HFFc6 (cell line): ENCODE measurements at places on chromosomes 2 and 18. TPM values are rescaled to one million over a fixed set of nuclear protein-coding genes. Genes with fewer than 3 reads are reported as not detected.

DNA sequence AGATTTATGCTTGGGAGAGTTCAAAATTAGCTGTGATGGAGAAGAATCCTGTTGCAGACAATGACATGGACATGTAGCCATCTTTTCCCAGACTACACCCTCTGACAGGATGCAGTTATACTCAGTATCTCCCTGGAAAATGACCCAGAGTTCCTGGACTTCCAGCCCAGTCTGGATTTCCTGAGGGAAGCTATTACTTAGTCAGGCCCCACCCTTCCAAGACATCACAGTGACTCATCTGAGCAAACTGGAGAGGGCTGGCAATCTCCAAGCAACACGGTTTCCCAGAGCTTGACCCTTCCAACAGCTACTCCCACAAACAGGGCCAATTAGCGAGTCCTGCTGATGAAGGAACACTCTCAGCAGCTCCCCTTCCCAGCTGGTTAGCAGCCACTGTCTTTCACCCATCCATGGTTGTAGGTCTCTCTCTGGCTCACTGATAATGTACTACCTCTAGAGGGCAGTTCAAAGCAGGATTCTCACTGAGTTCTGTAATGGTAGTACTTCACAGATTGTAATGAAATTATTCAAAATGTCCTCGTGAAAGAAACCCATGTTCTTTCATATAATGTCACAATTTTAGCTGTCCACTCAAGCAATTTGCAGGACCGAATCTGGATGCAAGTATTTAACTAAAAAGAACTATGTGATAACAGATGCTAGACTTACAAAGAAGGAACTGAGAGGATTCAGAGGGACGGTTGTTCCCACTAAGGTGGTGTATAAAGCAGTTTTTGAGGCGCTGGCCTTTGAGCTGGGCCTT, 110.2 kb downstream of the MDH1 start:
- H3K27me3 ChIP-seq = peaks cover 1% of the 10 kb centered on the region; the same call in 1 of the 2 replicates
- peaks cover 40% of the 10 kb centered on the region for H3K4me1 ChIP-seq
- peak overlapping the region; percentile 58 for H3K4me3 ChIP-seq
- peak overlapping the region; percentile 91 for H3K27ac ChIP-seq
- H3K36me3 ChIP-seq = no peaks in the 10 kb centered on the region
- peak; percentile 90 for DNase-seq

DNA sequence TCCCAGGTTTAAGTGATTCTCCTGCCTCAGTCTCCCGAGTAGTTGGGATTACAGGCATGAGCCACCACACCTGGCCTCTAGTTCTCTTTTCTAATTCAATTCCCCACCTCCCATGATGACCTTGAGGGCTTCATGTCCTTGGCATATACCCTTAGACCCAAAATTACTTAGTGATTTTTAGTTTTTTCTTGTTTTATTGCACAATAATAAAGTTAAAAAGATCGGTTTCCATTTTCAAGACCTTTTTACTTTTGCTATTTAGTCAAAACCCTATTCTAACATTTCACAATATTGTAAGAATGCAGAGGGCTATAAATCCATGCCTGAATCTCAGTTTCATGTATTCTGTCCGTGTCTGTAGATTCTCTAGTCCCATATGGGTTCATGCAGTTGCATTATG, 354.6 kb upstream of the FANCL start:
- H3K4me1 ChIP-seq = no peaks in the 10 kb centered on the region
- no peaks in the 10 kb centered on the region for H3K36me3 ChIP-seq
- DNase-seq = no peak
- no peak overlapping the region for H3K27ac ChIP-seq

- H3K4me3 ChIP-seq = no peak overlapping the region
- no peak overlapping the region for H3K27ac ChIP-seq
- DNase-seq = no peak
- no peaks in the 10 kb centered on the region for H3K36me3 ChIP-seq
Observed at GRCh38 chr2:45974762-45975408, 322.3 kb upstream of the EPAS1 start.

- DNase-seq = no peak
- H3K36me3 ChIP-seq = no peaks in the 10 kb centered on the region
- no peak overlapping the region for H3K4me3 ChIP-seq
- peaks cover 8% of the 10 kb centered on the region; the same call in 1 of the 2 replicates for H3K4me1 ChIP-seq
- peaks cover 3% of the 10 kb centered on the region; the same call in 1 of the 2 replicates for H3K27me3 ChIP-seq
- no peak overlapping the region for H3K27ac ChIP-seq
Observed at GRCh38 chr2:217482056-217482710, 520.6 kb downstream of the TNS1 start.

GRCh38 chr2:170930131-170930990, 1.3 kb downstream of the GORASP2 start:
- H3K36me3 ChIP-seq = peaks cover 18% of the 10 kb centered on the region
- peak overlapping the region; percentile 93 for H3K4me3 ChIP-seq
- DNase-seq = peak; percentile 57
- H3K27ac ChIP-seq = peak overlapping the region; percentile 83
- H3K4me1 ChIP-seq = peaks cover 43% of the 10 kb centered on the region
- no peaks in the 10 kb centered on the region; the same call in 1 of the 2 replicates for H3K27me3 ChIP-seq

DNA sequence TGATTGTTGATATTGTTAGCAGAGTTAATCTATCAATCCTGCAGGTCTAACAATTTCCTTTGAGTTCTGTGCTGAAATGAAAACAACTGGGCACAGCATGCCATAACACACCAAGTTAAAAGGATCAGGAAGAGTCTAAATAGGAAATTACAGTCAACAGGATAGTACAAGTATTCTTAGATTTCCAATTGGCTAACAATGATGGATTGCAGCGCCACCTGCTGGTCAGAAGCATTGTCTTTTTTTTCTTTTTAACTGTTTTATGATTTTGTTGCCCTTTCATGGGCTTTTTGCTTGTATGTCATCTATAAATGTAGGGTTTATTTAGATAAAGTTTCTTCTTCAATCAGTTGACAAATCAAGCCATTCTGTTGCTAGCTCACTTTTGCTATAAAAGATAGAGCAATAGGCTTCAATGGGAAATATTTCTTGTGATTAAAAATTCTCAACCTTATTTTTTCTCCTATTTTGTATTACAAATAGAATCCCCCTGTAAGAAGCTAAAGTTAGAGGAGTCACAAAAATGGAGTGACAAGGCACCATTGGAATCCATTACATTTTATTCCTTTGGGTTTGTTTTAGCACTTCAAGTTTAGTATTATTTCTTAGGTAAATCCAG, 40.8 kb upstream of the RPRM start:
- no peak overlapping the region for H3K27ac ChIP-seq
- H3K27me3 ChIP-seq = no peaks in the 10 kb centered on the region
- no peak overlapping the region for H3K4me3 ChIP-seq
- H3K4me1 ChIP-seq = no peaks in the 10 kb centered on the region
- peak; percentile 36 for DNase-seq

DNA sequence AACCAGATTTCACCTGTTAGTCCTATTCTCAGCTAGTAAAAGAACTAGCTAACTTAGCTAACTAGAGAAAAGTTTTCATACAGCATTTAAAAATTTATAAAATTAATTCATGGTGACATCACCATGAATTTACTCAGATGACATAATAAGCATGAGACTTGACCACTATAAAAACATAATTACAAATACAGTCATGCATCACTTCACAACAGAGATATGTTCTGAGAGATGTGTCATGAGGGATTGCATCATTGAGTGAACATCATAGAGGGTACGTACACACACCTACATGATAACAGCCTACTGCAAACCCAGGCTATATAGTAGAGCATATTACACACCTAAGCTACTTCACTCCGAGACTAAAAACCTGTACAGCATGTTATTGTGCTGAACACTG, 481.3 kb upstream of the CHAC2 start:
- H3K27ac ChIP-seq = no peak overlapping the region
- peaks cover 15% of the 10 kb centered on the region; the same call in 1 of the 2 replicates for H3K4me1 ChIP-seq
- H3K27me3 ChIP-seq = peaks cover 1% of the 10 kb centered on the region; the same call in 1 of the 2 replicates
- H3K4me3 ChIP-seq = no peak overlapping the region
- no peak for DNase-seq

DNA sequence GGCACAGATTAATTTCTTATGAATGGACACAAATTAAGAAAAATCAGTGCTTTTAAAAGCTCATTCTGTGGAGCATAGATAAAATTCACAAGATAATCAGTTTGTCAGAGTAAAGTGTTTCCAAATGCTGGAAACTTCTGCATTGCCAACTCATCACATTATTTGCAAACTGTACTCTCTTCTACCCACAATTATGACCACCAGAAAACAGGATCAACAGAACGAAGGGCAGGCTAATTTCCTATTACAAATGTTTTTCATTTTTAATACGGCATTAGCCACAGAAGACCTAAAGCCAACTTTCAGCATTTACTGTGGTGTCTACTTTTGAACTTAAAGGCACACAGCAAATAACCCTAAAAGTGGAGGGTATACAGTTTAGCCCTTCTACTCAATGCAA, 6.0 kb downstream of the IRS1 start:
- no peak for DNase-seq
- peak overlapping the region; percentile 83 for H3K27ac ChIP-seq
- H3K36me3 ChIP-seq = peaks cover 85% of the 10 kb centered on the region
- H3K4me1 ChIP-seq = peaks cover 62% of the 10 kb centered on the region

GRCh38 chr18:44393406-44393805, 287.3 kb upstream of the SETBP1 start:
- DNase-seq = no peak
- no peaks in the 10 kb centered on the region for H3K36me3 ChIP-seq
- H3K4me3 ChIP-seq = no peak overlapping the region
- no peaks in the 10 kb centered on the region for H3K27me3 ChIP-seq
- H3K4me1 ChIP-seq = no peaks in the 10 kb centered on the region

GRCh38 chr2:43518181-43518580, 77.7 kb downstream of the THADA start:
- H3K4me3 ChIP-seq = no peak overlapping the region
- peaks cover 49% of the 10 kb centered on the region for H3K4me1 ChIP-seq

DNA sequence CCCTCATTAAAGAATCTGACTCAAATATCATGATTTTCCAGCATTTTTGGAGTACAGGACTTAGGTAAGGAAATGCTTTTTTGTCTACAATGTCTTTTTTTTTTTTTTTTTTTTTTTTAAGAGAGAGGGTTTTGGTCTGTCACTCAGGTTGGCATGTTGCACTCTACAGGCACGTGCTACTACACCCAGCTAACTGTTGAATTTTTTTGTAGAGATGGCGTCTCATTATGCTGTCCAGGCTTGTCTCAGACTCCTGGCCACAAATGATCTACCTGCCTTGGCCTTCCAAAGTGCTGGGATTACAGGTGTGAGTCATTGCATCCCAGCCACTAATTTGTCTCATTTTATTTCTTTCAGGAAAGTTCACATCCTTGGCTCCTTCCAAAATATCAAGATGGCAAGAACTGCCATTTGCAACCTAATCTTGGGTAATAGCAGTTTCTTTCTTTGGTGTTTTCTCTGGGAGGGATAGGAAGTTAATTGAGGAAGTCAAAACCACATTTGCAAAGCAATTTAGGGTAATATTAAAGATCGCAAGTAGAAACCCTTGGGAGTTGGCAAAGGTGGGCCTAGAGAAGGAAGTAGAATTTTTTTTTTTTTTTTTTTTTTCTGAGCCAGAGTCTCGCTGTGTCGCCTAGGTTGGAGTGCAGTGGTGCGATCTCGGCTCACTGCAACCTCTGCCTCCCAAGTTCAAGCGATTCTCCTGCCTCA, 15.5 kb downstream of the PNO1 start:
- no peak overlapping the region for H3K4me3 ChIP-seq
- H3K27me3 ChIP-seq = peaks cover 2% of the 10 kb centered on the region; the same call in 1 of the 2 replicates
- H3K27ac ChIP-seq = peak overlapping the region; percentile 36; the same call in 1 of the 2 replicates
- H3K4me1 ChIP-seq = no peaks in the 10 kb centered on the region
- H3K36me3 ChIP-seq = peaks cover 15% of the 10 kb centered on the region

DNA sequence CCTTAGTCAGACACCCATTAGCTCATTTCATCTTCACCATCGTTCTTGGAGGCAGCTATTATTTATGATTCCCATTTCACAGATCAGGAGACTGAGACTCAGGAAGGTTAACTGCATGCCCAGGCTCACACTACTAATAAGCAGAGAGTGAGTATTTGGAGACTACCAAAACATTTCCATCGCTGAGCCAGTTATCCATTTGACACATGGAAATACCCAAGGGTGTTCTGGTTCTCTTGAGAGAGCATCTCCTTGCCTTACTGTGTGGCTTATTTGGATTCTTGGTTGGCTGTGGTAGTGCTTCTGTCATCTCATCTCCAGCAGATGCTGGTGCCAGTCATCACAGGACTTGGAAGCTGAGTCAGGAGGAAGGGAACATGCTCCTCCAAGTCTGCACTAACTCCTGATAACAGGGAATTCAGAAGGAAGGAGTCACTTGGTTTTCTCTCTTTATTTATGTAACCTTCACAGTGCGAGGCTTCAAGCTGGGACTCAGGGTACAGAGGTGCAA, 55.2 kb downstream of the RASGRP3 start:
- peaks cover 71% of the 10 kb centered on the region for H3K4me1 ChIP-seq
- peak; percentile 14 for DNase-seq
- H3K36me3 ChIP-seq = peaks cover 10% of the 10 kb centered on the region
- no peaks in the 10 kb centered on the region; the same call in 1 of the 2 replicates for H3K27me3 ChIP-seq
- H3K27ac ChIP-seq = peak overlapping the region; percentile 97

- H3K4me3 ChIP-seq = no peak overlapping the region
- H3K36me3 ChIP-seq = no peaks in the 10 kb centered on the region
- no peak overlapping the region for H3K27ac ChIP-seq
- H3K4me1 ChIP-seq = no peaks in the 10 kb centered on the region
- H3K27me3 ChIP-seq = no peaks in the 10 kb centered on the region; the same call in 1 of the 2 replicates
Observed at GRCh38 chr2:104501342-104501741, 352.6 kb upstream of the POU3F3 start.

DNA sequence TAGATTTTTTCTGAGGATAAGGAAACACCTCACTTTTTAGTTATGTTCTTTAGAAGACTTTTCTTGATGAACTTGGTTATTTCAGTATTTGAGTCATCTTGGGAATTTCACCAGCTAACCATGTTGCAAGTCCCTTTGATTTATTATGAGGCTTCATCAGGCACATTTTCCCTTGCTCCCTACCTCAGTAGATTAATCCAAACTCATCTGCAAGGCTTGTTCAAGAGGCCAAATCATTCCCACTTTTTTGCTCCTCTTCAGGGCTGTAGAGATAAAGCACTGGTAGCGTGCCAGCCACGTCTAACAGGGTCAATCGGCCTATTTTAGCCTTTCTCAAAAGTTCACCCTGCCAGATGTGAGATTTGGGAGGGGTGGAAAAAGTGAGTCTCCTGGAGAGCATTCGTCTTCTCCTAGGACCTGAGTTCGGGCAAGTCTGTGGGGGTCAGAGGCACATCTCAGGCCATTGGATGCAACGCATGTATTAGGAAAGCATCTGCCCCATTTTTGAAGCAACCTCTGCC, 120.3 kb downstream of the RDH14 start:
- DNase-seq = peak; percentile 64
- H3K4me1 ChIP-seq = peaks cover 58% of the 10 kb centered on the region
- H3K36me3 ChIP-seq = no peaks in the 10 kb centered on the region
- no peak overlapping the region for H3K4me3 ChIP-seq
- peaks cover 2% of the 10 kb centered on the region for H3K27me3 ChIP-seq
- peak overlapping the region; percentile 11 for H3K27ac ChIP-seq

- H3K27me3 ChIP-seq = no peaks in the 10 kb centered on the region; the same call in 1 of the 2 replicates
- H3K27ac ChIP-seq = no peak overlapping the region
- H3K36me3 ChIP-seq = no peaks in the 10 kb centered on the region
- no peak overlapping the region for H3K4me3 ChIP-seq
- DNase-seq = no peak
Observed at GRCh38 chr2:189657867-189658266, 3.4 kb upstream of the ASNSD1 start.

ARHGEF4 gene
- total RNA-seq = 1.3 and 1.9 TPM in 2 replicates

SRD5A2 gene
- total RNA-seq = not detected in 3 replicates

CERKL gene
- not detected in 3 replicates for total RNA-seq

ANKRD30BL gene
- total RNA-seq = not detected in 3 replicates

CGREF1 gene
- total RNA-seq = 0.12 TPM in 1 of 3 replicates, not detected in the others

TFCP2L1 gene
- total RNA-seq = not detected in 3 replicates

LYPD6 gene
- total RNA-seq = 19.6 to 29.8 TPM (median 29.4 TPM) in 3 replicates

IL36G gene
- not detected in 2 replicates for total RNA-seq

MDH1B gene
- total RNA-seq = 0.07 to 0.48 TPM (median 0.29 TPM) in 3 replicates

ANKRD29 gene
- 0.12 to 0.33 TPM (median 0.13 TPM) in 3 replicates for total RNA-seq

IL1R1 gene
- total RNA-seq = 14.2 to 25.0 TPM (median 15.0 TPM) in 3 replicates

KANSL3 gene
- 18.9 to 26.6 TPM (median 19.2 TPM) in 3 replicates for total RNA-seq
